Omental fat pad (tissue), 4 donors: ENCODE measurements at places on chromosomes 5 and 9. TPM values are rescaled to one million over a fixed set of nuclear protein-coding genes. Genes with fewer than 3 reads are reported as not detected.

Gene COL15A1
- total RNA-seq: 88.3 TPM

Gene IGFBPL1
- not detected for total RNA-seq

Gene SIT1
- 1.1 TPM for total RNA-seq

- no peak for DNase-seq
Observed at GRCh38 chr5:179833709-179834070, 13.0 kb downstream of the SQSTM1 start.

DNA sequence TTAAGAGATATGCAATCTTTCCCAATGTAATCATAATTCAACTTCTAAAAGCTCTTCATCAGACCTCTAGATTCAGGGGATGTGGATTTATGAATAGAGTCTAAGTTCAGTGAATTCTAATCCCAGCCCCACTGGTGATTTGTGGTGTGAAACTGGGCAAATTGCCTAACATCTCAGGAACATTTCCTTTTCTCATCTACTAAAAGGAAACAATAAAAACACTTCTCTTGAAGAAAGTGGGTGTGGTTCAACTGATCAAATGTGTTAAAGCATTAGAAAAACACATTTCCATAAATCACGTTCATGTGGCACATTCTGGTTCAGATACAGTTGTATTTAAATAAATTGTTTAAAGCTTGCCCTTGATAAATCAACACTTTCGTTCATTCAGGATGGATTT, 631.7 kb upstream of the CDH6 start:
- DNase-seq: no peak

DNA sequence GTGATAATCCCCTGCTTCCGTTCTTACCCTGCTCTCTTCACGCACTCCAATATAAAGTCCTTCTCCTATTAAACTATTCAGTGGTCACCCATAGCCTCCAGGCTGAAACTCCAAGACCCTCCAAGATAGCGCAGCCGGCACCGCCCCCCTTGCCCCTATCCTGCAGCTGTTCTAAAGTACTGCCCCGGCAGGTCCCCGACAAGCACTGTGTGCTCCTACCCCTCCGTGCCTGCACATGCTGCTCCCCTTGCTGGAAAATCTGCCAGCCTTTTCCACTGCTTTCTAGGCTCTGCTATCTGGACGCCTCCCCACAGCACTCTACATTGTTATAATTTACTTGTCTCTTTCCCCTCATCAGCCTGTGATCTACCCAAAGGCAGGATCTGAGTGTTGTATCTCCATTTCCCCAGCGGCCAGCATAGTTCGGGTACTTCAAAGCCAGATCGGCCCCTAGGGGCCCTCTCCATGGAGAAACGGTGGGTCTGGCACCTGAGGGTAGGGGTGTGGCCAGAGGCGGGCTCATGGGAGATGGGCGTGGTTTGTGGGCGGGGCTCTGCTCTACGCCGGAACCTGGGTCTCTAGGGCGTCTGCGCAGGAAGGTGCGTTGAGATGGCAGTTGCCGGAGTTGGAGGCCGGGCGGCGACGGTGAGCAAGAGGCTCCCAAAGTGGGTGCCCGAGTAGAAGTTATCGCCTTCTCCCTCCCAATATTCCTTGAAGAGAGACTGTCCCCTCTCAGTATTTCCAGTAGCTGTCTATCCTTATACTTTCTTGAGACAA, 83.5 kb upstream of the RUSC2 start:
- DNase-seq: no peak
